GM23248 (cell line): ENCODE measurements at places on chromosomes 11 and 22. TPM values are rescaled to one million over a fixed set of nuclear protein-coding genes. Genes with fewer than 3 reads are reported as not detected.
A peak's percentile ranks its signal among the peaks of the same experiment; 100 is the strongest.

DNA sequence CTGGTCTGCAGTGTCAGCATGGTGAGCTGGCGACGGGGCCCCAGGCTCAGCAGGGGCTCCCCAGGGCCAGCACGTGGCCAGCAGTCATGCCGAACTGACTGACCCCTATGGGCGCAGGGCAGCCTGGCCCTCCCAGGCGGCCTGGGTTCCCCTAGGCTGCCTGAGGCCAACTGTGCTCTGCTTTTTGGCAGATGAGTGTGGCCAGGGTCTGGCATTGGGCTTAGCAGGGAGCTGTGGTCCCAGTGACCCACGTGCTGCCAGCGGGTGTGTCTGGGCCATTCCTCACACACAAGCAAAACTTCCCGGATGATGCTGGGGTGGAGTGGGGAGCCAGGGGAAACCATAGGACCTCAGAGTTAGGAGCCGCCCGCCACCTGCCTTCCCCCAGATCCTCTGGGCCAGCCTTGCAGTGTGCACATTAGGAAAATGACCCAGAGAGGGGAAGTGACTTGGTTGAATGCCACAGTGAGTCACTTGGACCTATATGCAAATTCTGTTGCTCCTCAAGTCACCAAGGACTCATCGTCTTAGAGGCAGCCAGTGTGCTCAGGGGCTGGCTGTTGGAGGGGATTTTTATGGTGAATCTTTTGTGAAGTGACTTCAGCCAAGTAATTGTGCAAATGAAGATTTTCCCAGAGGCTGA is 6.5 kb downstream of the ADORA2A start:
- DNase-seq = peak; percentile 85

The ALG8 gene
- total RNA-seq = 41.6 and 42.2 TPM in 2 replicates

The UCP3 gene
- total RNA-seq = 0.11 TPM in 1 of 2 replicates, not detected in the other

DNA sequence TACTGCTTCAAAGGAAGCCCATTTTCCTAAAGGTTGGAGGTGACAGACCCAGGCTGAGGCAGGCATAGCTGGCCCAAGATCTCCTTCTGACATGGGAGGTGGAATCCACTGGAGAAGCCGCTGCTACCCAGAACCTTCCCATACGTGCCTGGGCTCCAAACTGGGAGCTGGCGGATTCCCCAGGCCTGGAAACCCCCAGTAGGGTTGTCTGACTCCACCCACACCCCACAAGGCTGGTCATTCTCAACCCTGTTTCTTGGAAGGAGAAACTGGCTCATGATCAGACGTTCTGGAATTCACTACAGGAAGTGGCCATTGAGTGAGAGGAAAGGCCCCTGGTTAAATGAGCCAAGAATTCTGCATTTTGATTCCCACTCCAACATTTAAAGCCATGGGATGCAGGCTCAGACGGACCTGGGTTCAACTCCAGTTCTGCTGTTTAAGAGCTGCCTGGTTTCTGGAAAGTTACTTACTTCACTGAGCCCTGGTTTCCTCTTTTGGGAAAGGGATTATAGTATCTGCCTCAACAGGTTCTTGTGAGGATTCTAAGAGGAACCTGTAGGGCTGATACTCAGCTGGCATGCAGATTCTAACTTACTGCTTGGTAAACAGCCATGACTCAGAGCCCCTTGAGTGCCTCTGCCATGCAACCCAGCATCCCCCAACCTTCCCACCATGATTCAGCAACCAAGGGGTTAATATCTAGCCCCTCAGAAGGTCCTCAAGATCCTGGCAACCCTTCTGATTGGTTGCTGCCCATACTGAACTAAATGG is 19.4 kb upstream of the TSKU start:
- peak; percentile 89 for DNase-seq

- no peak for DNase-seq
Measured at GRCh38 chr22:21626735-21627469, 2.9 kb downstream of the YDJC start.

DNA sequence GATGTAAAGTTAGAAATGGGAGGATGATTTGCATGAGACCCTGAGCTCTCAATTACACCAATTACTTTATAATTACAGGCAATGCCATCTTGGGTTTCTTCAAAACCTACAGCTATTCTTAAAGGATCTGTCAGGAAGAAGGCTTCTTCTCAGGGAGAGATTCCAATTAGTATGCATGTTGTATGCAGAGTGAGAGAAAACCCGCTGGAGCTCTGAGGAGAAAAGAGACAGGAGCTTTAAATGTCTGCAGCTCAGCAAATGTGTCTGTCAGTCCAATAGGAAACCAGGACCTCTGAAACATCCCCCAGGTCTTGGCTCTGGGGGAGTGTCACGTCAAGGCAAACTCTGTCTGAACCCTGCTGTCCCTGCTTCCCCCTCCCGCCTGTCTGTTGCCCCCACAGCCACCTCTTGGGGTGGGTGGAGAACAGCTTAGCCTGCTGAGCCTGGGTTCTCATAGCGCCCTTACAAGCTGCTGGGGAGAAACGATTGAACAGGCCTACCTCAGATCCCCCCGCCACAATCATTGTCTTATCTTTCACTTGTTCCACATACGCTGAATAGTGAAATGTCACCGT is 140.2 kb downstream of the SPATA19 start:
- no peak for DNase-seq

GRCh38 chr22:39631381-39632286 is 61.1 kb downstream of the CACNA1I start:
- no peak for DNase-seq

DNA sequence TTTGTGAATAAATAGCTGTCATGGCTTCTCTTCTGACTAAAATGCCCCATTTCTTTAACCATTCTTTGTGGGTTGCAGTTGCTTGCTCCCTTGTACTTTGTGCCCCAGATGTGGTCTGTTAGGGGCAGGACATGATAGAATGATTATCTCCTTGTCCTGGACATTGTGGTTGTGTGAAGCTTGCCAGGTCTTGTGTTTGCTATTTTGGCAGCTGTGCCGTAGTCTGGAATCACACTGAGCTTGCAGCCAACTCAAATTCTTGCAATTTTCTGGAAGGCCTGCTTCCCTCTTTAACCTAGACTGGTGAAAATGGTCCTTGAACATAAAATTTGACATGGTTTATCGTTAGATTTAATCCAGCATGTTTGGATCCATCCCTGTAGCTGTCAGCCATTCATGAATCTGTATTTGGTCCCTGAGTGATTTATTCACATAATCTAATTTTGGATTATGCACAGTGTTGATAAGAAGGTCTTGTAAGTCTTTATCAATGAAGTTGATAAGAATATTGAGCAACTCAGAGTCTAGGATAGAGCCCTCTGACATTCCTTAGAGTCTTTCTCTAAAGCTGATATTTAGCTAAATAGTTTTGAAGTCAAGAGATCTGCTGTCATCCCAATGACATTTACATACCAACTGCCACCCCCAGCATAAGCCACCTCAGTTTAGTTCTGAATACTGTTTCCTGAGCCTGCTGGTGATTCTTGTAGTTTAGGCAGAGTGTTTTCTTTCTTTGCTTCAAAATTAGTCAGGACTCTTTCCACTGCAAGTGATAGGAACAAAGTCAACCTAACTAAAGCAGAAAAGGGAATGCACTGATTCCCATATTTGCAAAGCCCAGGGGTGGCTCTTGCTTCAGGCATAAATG is 9.8 kb downstream of the SPON1 start:
- peak; percentile 42 for DNase-seq

The CHRM1 gene
- total RNA-seq = not detected in 2 replicates

GRCh38 chr11:66154109-66154508 is 84.0 kb downstream of the PACS1 start:
- no peak for DNase-seq

- no peak for DNase-seq
Measured at GRCh38 chr11:2202071-2202899, 30.7 kb upstream of the TH start.

GRCh38 chr22:27682437-27682836 is 119.1 kb downstream of the MN1 start:
- peak; percentile 35 for DNase-seq

GRCh38 chr11:102709201-102709945 is 3.8 kb upstream of the MMP27 start:
- peak; percentile 44 for DNase-seq

DNA sequence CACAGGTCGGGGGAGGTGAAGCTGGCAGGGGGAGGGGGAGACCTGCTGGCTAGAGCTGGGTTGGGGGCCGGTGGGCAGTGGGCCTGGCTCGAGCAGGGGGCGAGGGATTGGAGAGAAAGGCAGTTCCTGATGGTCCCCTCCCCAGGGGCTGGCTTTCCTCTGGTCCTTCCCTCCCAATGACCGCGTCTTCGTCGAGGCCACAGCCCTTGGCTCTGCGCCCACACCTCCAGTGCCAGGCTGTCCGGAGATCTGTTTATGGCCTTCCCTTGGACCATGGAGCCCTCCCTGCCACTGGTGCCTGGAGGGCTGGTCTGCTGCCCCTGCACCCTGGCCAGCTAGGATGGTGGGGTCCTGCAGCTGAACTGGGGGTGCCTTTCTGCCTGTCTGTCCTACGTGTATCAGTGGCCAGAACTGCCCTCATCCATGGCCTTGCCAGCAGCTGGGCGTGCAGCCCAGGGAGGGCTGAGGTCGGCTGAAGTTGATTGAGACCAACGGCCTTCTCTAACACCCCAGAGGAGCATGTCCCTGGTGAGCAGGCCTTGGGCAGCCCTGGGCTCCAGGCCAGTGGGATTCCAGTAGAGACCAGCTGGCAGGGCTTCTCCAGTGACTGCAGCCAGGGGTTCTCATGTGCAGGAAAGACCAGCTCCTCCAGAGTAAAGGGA is 12.3 kb downstream of the TANGO2 start:
- no peak for DNase-seq

- DNase-seq = peak; percentile 61
Measured at GRCh38 chr22:17712441-17712840, 61.8 kb downstream of the BID start.

DNA sequence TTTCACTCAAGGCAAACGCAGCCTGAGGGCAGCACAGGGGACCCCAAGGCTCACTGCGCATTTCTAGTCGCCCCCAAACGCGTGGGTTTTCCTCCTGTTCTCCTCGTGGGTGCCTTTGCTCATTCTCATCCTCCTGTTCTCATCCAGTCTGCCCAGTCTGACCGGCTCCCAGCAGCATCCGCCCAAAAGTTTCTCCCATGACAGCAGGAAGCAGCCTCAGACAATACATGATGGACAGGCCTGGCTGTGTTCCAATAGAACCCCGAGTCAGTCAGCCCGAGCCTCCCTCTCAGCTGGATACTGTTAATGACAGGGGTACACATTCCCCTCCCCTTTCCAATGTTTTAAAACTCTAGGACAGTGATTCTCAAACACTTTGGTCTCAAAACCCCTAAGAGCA is 22.5 kb upstream of the KRTAP5-7 start:
- no peak for DNase-seq

DNA sequence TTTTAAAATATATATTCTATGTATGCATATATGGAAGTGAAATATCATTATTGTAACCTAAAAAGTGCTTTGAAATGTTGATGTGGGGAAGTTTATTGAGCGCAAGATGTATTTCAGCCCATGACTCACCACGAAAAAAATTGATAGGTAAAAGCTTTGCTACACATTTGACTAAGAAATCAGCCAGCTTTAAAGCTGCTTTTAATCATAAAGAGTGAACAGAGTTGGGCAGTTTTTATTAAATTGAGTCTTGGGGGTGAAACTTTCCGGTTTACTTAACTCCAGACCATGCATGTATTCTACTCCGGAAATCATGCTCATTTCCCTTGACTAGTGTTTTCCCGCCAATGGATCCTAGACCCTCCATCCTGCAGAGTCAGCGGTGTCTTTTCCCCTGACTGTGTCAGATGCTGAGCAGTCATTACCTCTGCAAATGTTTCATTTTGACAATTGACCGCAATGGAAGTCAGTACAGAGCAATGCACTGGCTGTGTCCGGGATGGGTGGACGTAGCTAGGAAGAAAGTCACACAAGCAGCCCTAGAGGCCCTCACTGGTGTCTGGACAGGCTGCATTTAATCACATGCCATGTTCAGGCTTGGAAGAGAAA is 47.2 kb upstream of the MPEG1 start:
- DNase-seq = no peak

GRCh38 chr22:46378426-46379065 is 43.0 kb downstream of the TRMU start:
- no peak for DNase-seq

DNA sequence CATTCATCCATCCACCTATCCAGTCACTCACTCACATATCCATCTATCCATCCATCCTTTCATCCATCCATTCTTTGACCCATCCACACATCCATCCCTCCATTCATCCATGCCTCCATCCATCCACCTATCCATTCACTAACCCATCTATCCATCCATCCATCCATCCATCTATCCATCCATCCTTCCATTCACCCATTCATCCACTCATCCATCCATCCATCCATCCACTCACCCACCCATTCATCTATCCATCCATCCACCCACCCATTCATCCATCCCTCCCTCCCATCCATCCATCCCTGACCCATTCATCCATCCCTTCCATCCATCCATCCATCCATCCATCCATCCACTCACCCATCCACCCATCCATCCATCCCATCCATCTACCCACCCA is 4.9 kb upstream of the MUC2 start:
- no peak for DNase-seq

The ADM2 gene
- total RNA-seq = 11.4 and 15.2 TPM in 2 replicates

The DEFB131B gene
- not detected in 2 replicates for total RNA-seq

The OR6A2 gene
- total RNA-seq = not detected in 2 replicates

DNA sequence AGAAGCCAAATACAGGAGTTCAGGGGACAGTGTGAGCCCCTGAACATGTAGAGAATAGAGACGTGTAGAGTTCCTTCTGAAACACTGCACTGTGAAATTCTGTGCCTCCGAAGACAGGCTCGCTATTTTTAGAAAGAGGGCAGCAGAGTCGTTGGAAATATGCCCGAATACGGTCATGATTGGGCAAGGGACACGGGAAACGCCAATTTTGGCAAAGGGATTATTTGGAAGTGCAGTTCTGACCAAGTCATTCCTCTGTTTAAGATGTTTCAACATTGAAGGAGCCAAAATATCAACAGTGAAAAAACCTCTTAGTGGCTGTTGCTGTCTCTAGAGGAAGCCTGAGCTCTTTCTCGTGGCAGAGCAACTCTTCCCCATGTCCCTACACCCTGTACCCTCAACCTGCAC is 9.5 kb upstream of the CBX6 start:
- peak; percentile 91 for DNase-seq

DNA sequence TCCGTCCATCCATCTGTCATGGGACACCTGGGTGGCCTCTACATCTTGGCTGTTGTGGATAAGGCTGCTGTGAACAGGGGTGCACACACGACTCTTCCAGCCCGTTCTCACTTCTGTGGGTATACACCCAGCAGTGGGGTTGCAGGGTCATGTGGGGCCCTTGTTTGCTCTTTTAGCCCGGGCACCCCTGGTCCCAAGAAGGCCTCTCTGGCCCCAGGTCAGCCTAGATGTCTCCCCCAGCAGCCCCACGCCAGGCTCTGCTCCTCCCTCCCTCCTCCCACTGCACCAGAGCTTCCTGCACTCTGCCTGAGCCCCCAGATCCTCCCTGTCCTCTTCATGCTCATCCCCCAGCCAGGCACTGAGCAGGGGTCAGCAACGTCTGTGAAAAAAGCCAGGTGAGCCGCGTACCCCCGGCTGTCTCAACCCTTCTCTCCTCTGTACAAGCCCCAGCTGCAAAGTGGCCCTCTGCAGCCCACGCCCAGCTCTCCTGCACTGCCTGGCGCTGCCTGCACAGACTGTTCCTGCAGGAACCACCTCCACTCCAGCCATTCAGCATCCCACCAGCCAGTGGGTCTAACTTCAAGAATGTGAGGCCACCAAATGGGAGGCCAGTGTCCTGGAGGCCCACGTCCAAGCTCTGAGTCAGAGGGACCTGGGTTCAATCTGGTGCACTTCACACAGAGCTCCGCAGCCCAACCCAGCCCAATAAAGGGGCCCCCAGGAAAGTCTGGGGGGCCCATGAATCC is 1508.9 kb downstream of the BRD1 start:
- no peak for DNase-seq

The OR5T1 gene
- total RNA-seq = not detected in 2 replicates
